ENCODE measurements at places on chromosomes 6 and 20.

- DNase-seq = no peak
These were observed 698.0 kb upstream of the POU3F2 start for GRCh38 chr6:98136333-98136732.

- DNase-seq = no peak
These were observed 429.6 kb upstream of the PLCB4 start for GRCh38 chr20:8639112-8639778.

DNA sequence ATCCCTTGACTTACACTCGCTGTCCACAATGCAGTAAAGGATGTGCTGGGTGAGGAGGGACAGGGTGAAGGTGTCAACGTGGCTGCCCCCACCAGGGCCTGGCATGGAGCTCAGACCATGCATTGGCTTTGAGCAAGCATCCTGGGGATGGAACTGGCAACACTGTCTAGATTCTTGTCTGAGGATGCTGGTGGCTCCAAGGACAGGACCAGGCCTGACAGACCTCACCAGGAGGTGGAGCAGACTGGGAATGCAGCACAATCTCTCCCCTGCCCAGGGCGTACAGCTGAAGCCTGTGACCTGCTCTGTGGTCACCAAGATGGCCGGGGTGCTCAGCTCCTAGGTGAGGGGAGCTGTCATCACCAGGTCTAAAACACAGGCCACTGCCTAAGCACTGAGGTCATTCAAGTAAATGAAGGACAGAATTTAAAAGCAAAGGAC, 50.9 kb downstream of the MYH7B start:
- peak; percentile 10 for DNase-seq

GRCh38 chr20:59123011-59123677, 40.5 kb upstream of the ZNF831 start:
- no peak for DNase-seq

DNA sequence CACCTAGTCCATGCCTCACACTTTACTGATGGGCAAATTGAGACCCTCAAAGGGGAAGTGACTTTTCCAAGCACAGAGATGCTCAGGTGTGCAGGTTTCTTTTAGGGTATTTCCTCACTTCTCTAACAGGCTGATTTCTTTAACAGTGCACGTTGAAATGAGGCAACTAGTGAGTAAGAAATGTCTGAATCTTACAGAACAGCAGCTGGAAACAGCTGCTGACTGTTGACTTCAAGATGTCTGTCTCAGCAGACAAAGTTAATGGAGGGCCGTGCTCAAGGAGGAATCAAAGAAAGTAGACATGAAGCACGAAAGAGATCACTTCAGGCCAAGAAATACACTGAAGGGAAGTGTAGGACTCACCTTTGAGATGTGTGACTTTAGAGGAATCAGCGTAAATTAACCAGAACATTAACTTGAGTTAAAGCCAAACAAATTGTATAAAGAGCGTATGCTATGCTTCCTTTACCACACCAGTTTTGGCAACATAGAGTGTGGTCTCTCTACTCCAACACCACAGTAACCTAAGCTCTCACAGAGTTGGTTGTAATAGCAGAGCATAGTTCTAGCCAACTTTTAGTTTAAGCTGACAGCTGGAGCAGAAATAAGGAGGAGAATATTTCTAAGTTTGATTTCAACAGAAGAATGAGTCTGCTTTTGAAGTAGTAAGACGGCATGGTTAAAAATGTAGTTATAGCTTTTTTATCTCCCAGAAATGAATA, 60.9 kb downstream of the SAMD3 start:
- DNase-seq = no peak

DNA sequence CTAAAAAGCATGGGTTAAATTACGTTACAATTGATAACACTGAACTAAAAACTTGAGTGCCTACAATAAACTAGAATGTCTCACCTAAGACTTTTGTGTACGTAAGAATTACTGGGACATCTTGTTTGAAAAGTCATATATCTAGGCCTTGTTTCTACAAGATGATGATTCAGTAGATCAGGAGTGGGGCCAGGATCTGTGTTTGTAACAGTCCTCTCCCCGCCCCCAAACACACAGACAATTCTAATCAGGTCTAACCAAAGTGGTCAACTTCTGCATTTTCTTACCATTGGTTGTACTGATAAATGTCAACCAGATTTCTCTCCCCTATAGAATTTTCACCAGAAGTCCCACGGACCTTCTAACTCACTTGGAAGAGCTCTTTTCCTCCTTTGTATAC, 56.9 kb downstream of the RAMACL start:
- DNase-seq = no peak
